ENCODE measurements at places on chromosomes 1 and 21. TPM values are rescaled to one million over a fixed set of nuclear protein-coding genes. Genes with fewer than 3 reads are reported as not detected.

PAQR6 gene
- polyA plus RNA-seq = 2.8 TPM

GRCh38 chr1:223129229-223129901 is 13.7 kb downstream of the TLR5 start:
- peak; percentile 68 for DNase-seq

DNA sequence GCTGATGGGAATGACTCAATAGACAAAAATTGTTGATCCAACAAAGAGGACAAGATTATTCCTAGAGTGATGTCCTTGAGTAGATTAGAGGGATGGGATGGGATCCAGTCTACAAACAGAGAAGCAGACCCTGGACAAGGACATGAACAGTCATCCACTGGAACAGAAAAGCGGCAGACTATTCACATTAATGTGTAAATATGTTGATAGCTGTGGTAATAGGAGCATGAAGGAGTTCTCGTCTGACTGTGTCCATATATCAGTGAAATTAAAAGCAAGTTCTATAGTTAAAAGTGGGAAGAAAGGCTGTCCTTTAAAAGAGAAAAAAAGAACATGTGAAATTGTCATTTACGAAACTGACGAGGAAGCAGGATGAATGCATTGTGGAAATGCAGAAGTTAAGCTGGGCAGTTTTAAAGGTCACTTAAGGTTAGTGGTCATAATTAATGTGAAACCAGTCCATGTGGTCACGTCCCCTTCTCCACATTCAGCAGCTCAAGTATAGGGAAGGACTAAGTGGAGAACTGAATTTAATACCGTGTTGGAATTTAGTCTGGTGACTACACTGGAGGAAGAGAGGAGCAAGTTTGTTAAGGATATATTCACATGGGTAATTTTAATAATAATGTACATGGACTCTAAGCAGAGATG is 62.1 kb downstream of the PIK3R3 start:
- no peak for DNase-seq

- peak; percentile 84 for DNase-seq
Observed at GRCh38 chr1:80217377-80217986, 1211.0 kb upstream of the ADGRL4 start.

- no peak for DNase-seq
Observed at GRCh38 chr1:161267321-161267720, 8.8 kb downstream of the PCP4L1 start.

GRCh38 chr1:91015794-91016550 is 5.9 kb downstream of the ZNF644 start:
- no peak for DNase-seq

- no peak for DNase-seq
Observed at GRCh38 chr1:33256221-33256470, 146 bp upstream of the ZNF362 start.

KRTAP19-1 gene
- polyA plus RNA-seq = not detected

PLEKHG5 gene
- polyA plus RNA-seq = 6.9 TPM

FCGR3A gene
- polyA plus RNA-seq = 2.6 TPM

- DNase-seq = no peak
Observed at GRCh38 chr21:42262831-42263231, 43.9 kb downstream of the ABCG1 start.

DNA sequence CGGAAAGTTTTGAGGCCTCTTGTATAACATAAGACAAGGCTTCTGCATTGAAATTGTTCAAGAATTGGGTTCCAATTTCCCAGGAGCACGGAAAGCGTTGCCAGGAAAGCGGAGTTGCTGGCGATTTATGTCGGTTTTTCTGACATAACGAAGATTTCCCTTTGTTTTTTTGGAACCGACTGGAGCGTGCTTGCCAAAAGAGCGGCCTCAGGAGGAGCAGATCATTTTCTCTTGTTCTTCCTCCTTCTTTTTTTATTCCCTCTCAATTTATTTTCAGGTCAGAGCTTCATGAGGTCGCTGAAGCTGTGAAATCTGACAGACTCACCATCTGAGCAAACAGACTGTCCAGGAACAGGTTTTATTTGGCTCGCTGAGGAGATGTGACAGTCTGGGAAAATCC is 275.5 kb downstream of the CAMTA1 start:
- peak; percentile 24 for DNase-seq

DNA sequence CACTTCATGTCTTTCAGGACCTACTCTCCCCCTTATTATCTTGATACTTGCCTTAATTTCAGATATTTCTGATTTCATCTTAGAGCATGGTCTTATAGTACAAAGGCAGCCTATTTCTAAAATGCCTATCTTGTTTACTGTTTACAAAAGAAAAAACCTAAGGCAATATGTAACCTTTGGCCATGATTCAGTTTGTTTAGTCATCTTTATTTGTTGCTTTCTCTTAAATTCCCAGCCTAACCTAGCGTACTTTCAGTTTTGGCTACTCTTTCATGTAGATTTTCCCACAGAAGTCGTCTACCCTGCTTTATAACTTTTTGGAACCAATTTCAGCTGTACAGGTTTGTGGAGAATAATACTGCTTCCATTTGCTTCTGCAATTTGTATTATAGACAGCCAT is 81.8 kb downstream of the KIF1B start:
- no peak for DNase-seq

GRCh38 chr1:22317231-22317919 is 134.3 kb upstream of the ZBTB40 start:
- DNase-seq = no peak

DNA sequence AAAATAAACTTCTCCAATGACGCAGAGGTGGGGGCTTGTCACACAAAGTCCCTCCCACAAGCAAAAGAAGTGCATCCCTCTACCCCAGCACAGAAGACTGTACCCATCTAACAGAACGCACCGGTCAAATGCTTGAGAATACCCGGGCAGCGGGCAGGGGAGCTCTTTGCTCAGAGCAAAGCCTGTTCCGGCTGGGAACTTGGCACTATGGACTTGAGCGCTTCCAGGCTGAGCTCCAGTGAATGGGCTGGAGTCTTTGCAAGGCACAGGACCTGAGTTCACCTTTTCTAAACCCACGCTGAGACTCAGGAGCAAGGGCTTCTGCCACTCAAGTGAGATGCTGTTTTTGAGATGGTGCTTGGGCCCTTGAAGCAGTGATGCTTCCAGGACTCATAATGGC is 20.3 kb downstream of the RHBG start:
- no peak for DNase-seq

DNA sequence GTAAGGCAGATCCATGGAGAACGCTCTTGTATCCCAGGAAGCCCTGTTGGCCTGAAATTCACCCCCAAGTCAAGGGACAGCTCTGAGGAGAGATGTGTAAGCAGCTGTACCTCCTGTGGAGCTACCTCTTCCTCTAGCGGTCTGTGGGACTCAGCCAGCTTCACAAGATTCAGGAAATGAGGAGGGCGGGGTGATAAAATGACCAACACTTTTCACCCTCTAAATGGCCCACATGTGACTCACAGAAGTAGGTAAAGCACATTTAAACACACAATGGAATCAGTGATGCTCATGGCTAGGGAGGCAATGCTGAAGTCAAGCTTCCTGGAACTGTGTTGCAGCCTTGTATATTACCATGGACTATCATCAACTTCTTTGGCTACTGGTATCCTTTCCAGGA is at the start of gene SH2D1B:
Gene SH2D1B (minus strand): TSS at position 135 of the 400 bp plus-strand sequence. CDS start 120 bp downstream, at position 15.
- DNase-seq = no peak

CADM3 gene
- 0.56 TPM for polyA plus RNA-seq

DNA sequence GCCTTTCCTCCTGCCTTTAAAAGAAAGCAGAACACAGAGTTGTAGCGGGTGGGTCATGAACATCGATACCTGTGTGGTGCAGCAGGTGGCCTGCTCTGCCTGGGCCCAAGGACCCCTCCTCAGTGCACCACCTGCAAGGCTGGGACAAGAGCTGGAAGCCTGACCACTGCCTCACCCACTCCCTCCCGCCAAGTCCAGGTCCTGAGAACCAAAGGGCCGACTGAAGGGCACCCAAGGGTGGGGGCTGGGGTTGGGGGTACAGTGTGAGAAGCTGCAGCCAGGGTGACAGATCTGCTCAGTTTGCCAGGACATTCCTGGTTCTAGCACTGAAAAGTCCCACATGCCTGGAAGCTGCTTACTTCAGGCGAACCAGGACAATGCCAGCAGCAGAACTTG is 36.1 kb downstream of the NTPCR start:
- DNase-seq = no peak

DNA sequence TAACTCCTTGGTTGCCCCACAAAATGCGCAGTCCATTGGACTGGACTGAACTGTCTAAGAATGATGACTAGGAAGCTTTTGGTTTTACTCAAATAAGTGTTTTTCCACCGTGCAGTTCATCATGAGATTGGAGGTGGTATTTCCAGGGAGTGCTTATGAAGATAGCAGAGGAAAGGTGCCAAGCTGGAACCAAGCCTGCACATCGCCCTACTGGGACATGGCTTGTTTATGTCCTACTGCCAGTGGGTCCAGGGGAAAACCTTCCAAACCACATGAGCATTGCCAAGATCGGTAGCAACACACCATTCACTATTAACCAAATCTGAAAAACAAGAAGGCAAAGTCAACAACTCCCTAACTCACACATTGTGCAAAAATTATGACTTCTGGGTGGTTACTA is 54.7 kb upstream of the DSCAM start:
- no peak for DNase-seq

GRCh38 chr1:192950926-192951325 is 108.2 kb downstream of the UCHL5 start:
- no peak for DNase-seq

- no peak for DNase-seq
Observed at GRCh38 chr1:151036356-151036755, at the start of gene BNIPL. Gene BNIPL, plus strand, starts transcription at chr1:151036586. Its CDS starts 140 bp downstream, at chr1:151036726.

GRCh38 chr1:23805025-23805424 is 4.5 kb upstream of the GALE start:
- no peak for DNase-seq

- peak; percentile 84 for DNase-seq
Observed at GRCh38 chr1:64223329-64224151, 20.1 kb downstream of the UBE2U start.

- no peak for DNase-seq
Observed at GRCh38 chr21:20443558-20444155, 554.6 kb upstream of the NCAM2 start.

- no peak for DNase-seq
Observed at GRCh38 chr1:9449110-9449627, 90.1 kb upstream of the SLC25A33 start.

DNA sequence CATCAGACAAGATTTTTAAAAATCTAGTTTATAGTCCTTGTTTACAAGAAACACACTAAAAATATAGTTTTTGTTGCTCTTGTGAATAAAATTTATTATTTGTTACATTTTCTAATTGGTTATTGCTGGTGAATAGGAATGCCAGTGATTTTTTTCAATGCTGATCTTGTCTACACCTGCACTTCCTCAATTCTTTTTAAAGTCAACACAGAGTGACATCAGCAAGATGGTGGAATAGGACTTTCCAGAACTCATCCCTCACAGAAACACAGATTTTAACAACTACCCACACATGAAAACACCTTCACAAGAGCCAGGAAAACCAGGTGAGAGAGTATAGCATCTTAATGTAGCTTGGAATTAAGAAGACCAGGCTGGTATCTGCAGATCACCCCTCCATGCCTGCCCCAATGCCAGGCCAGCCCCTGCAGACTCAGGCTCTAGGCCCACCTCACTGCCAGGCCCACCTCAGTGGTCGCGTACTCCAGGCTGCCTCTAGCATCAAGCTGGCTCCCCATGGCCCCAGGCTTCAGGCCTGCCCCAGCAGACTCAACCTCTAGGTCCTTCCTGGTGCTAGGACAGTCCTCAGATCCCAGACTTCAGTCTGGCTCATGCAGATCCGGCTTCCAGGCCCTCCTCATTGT is 117.6 kb downstream of the WDR3 start:
- DNase-seq = no peak

CD5L gene
- 0.17 TPM for polyA plus RNA-seq

DNA sequence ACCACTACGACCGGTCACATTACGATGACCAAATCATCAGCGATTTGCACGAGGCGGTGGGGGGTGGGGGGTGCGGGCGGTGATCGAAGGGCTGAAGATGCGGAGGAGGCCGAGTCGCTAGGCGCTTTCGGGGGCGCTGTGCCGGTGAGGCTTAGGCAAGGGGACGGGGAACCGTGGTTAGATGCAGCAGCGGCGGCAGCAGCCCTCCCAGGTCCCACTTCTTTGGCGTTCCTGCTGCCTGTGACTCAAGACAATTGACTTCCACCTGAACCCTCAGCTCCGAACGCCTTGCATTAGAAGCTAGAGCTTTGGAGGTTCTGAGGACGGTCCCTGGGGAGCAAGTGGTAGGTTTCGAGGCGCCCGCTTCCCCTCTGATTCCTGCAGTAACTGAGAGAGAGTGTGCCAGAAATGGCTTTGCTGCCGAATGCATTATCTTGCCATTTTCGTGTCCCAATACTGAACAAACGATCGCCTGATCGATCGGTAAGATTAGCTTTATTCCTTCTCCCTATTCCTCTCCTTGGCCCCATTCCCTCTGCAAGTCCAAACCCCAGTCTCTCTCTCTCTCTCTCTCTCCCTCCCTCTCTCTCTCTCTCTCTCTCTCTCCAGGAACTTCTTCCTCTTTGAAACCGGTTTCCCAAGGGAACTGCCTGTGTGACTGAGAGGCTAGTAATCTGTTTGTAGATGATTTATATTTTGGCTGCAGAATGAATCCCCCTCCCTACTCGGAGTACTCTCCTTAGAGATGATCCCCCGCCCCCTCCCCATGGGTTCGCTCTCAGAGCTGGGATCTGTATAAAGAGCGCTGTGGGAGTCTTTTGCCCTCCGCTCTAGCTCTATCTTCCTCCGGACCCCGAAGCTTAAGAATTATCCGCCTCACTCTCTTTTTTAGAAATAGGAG is 735 bp upstream of the BRINP3 start:
- no peak for DNase-seq

- peak; percentile 66 for DNase-seq
Observed at GRCh38 chr1:191674626-191675179, 483.6 kb upstream of the RGS18 start.

DNA sequence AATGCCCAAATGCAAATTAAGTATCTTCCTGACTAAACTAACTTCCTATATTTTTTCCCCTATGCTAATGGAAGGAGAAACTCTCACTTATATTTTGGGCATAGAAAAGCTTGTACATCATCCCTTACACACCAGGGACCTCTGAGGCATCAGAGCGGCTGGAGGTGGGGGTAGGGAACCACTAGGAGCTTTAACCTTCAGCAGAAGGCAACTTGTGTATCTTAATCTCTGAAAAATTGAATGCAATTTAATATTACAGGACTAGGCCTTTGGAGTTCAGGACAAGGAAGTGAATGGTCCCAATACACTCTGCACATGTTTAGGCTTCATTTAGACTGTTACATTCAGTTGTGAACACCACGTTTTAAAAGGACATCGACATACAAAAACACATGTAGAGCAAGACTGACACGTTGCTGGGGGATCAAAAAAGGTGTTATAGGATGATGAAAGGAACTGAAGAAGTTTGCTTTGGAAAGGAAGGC is 85.9 kb downstream of the NAV1 start:
- no peak for DNase-seq

- DNase-seq = no peak
Observed at GRCh38 chr21:15062606-15062965, 2.2 kb downstream of the NRIP1 start.

- peak; percentile 80 for DNase-seq
Observed at GRCh38 chr1:28886731-28887418, 27.5 kb upstream of the EPB41 start.
